ENCODE measurements at places on chromosomes 2 and 18. TPM values are rescaled to one million over a fixed set of nuclear protein-coding genes. Genes with fewer than 3 reads are reported as not detected.

The TNFRSF11A gene
- under 0.01 TPM for total RNA-seq

The LYG2 gene
- not detected for total RNA-seq

The CAD gene
- 17.0 TPM for total RNA-seq

The CASP10 gene
- 2.0 TPM for total RNA-seq

The GLI2 gene
- total RNA-seq: 2.7 TPM

The IL1F10 gene
- total RNA-seq: not detected

The CCDC74B gene
- 4.7 TPM for total RNA-seq

The STPG4 gene
- 0.49 TPM for total RNA-seq

The NEU2 gene
- not detected for total RNA-seq

The CD226 gene
- total RNA-seq: 0.74 TPM

The TFPI gene
- total RNA-seq: 19.7 TPM

The RNF152 gene
- 60.7 TPM for total RNA-seq

The PKDCC gene
- 9.6 TPM for total RNA-seq

The ACTR1B gene
- total RNA-seq: 25.8 TPM

The RGPD3 gene
- 0.98 TPM for total RNA-seq

The PROM2 gene
- total RNA-seq: 0.98 TPM

The OR6B2 gene
- not detected for total RNA-seq

The CNTNAP5 gene
- 26.6 TPM for total RNA-seq

The FBXO48 gene
- 0.49 TPM for total RNA-seq

The CYP26B1 gene
- 3.7 TPM for total RNA-seq

The LIMS3 gene
- total RNA-seq: 1.2 TPM

The ESCO1 gene
- 30.7 TPM for total RNA-seq

The ABCG8 gene
- total RNA-seq: 0.74 TPM

The CXCR1 gene
- total RNA-seq: not detected

The PDE6D gene
- total RNA-seq: 24.6 TPM

The HNMT gene
- total RNA-seq: 34.2 TPM

The DNER gene
- total RNA-seq: 75.7 TPM

The CBLN2 gene
- total RNA-seq: 219 TPM

The CACNB4 gene
- total RNA-seq: 39.1 TPM

The SERPINB13 gene
- under 0.01 TPM for total RNA-seq

The LBH gene
- 37.4 TPM for total RNA-seq

The USP37 gene
- total RNA-seq: 32.5 TPM

The CLEC4F gene
- total RNA-seq: not detected

The SIGLEC15 gene
- not detected for total RNA-seq

The RUFY4 gene
- total RNA-seq: not detected

The CAPG gene
- 7.6 TPM for total RNA-seq

The L3MBTL4 gene
- 19.7 TPM for total RNA-seq

The MEIS1 gene
- total RNA-seq: 11.1 TPM

The TNS1 gene
- 7.1 TPM for total RNA-seq

The DCC gene
- total RNA-seq: 17.9 TPM

The C1QL2 gene
- 4.4 TPM for total RNA-seq

The TNFAIP6 gene
- 0.25 TPM for total RNA-seq

The ZSWIM2 gene
- total RNA-seq: 0.49 TPM

The RETREG2 gene
- total RNA-seq: 44.0 TPM

The VWA3B gene
- total RNA-seq: 0.98 TPM

The MYO5B gene
- 12.0 TPM for total RNA-seq

The C1GALT1C1L gene
- not detected for total RNA-seq

The HJURP gene
- total RNA-seq: 1.5 TPM

The HTR2B gene
- 0.25 TPM for total RNA-seq

The NEMP2 gene
- total RNA-seq: 4.2 TPM

The DSC3 gene
- 0.49 TPM for total RNA-seq

The GNAL gene
- 80.6 TPM for total RNA-seq
